ENCODE measurements at places on chromosomes 6 and 20.
A peak's percentile ranks its signal among the peaks of the same experiment; 100 is the strongest.

DNA sequence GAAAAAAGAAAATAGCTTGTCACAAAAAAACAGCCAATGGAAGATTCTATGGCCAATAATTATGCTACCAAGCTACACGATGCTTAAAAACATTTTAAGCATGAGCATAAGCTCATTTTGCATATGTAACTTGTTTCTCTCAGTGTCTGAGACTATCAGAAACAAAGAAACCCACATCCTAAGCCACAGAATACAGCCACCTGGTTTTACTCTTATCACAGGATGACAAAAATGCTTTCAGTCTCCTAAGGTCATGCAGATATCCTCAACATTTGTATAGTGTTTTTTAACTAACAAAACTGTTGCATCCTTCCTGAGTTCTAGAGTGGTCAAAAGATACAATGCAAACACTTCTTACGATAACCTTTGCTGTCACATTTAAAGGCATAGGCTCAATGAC lies 172.1 kb upstream of the RUNX2 start:
- peak; percentile 66 for DNase-seq

- DNase-seq, result no peak
These were observed 3.6 kb downstream of the SULF2 start for GRCh38 chr20:47781632-47782031.

- no peak for DNase-seq
These were observed 15.7 kb downstream of the SLC22A1 start for GRCh38 chr6:160137130-160137988.

- no peak for DNase-seq
These were observed 233.8 kb downstream of the SIM1 start for GRCh38 chr6:100230953-100231316.

GRCh38 chr6:21375151-21376116 lies 218.1 kb upstream of the SOX4 start:
- DNase-seq, result no peak

GRCh38 chr20:46371656-46372055 lies 34.8 kb downstream of the ELMO2 start:
- DNase-seq, result no peak

DNA sequence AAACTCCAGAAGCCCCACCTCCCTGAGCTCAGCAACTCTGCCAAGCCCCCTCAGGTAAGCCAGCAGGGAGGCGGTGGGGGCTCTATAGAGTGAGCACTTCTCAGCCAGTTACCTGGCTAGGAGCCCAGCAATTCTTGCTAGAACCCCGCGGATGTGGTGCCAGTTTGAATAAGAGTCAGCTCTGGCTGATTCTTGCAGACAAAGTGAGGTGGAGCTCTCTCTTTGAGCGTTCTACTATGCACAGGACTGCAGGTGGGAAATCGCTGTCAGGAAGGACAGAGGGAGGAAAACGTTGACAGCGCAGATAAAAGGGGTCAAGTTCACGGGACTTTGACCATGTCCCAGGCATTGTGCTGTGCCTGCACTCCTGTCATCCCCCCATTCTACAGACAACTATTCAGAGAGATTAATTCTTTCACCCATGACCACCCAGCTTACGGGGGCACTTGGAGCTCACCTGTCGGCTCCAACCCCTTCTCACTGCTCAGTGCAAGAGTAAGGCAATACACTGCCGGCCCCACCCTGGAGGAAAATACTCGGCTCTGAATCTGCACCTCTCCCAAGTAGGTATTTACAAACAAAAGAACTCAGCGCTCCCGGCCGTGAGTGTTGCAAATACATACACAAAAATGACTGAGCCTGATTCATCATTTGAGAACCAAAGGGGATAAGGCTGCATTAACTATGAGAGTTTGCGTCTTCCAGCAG lies 92.9 kb downstream of the ANKRD60 start:
- no peak for DNase-seq

GRCh38 chr20:63556873-63557478 lies 3.0 kb downstream of the FNDC11 start:
- no peak for DNase-seq

DNA sequence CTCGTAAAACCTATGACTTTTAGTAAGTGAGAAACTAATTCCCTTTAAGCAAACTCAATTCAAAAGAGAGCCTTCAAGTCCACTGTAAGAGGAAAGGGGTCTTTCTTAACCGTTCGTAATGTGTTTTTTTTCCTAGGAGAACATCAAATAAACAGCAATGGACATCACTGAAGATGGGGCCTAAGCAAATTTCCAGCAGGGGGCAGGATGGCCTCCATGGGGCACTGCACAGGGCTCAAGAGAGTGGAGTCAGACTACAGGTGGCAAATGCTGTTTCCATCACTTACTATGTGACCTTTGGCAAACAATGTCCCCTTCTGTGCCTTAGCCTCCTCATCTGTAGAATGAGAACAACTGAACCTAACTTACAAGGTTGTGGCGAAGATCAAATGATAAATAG lies 88.7 kb downstream of the ARHGAP18 start:
- peak; percentile 32 for DNase-seq

DNA sequence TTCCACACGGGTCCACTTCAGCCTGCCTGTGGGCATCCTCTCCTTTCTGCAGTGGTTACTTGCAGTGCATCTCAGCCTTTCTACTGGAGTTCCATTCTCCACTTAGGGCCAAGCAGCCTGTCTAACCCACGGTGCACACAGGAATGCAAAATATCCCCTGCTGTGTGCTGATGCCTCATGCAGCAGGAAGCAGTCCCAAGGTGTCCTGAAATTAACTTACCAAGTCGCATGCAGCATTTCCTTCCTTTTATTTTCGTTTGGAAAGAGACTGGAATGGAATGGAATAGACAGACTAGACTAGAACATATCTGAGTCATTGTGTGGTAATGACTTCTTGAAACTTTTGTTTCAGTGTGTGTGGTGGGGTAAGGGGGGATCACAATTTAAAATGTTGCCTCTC lies 25.9 kb upstream of the FOXQ1 start:
- no peak for DNase-seq

GRCh38 chr6:39321761-39322160 lies 741 bp downstream of the KCNK16 start:
- DNase-seq, result no peak

- no peak for DNase-seq
These were observed 481.2 kb downstream of the TFAP2A start for GRCh38 chr6:9933677-9934076.

GRCh38 chr20:58407201-58407873 lies 18.3 kb downstream of the VAPB start:
- no peak for DNase-seq

DNA sequence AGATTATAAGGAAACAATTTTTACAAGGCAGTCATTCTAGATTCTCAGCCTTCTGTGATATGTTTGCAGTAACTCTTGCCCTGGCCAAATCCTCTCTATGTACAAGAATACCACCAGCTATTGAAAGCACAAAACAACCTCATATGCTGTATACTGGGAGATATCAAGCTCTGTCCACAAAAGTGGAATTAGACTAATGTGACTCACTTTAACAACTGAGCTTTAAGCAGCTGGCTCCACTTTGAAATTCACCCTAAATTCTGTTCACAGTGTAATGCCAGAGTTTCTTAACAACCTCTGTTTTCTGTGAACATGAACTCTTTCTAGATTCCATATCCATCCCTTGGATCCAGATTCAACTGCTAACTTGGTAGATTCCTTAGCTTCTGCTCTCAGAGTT lies 47.6 kb downstream of the CHD6 start:
- DNase-seq, result no peak

- no peak for DNase-seq
These were observed 161.2 kb downstream of the ATXN1 start for GRCh38 chr6:16600026-16600425.

DNA sequence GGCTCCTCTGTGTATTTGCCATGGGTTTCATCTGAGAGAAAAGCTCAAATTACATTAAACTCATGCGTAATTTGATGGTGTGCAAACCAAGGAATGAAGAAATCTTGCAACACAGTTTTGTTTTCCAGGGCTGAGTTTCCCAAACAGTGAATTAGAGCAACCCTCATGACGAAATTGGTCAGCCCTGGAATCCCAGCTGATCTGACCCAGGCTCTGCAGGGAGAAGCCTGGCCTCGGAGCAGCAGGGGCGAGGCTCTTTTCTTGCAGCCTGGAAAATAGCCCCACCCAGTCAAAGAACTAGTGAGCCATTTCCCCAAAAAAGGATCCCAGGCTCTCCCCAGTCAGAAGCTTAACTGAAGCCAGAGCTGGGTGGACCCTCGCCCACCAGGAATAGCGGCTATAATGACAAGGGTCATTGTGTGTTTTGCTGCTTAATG lies 107.3 kb upstream of the SNX9 start:
- no peak for DNase-seq

DNA sequence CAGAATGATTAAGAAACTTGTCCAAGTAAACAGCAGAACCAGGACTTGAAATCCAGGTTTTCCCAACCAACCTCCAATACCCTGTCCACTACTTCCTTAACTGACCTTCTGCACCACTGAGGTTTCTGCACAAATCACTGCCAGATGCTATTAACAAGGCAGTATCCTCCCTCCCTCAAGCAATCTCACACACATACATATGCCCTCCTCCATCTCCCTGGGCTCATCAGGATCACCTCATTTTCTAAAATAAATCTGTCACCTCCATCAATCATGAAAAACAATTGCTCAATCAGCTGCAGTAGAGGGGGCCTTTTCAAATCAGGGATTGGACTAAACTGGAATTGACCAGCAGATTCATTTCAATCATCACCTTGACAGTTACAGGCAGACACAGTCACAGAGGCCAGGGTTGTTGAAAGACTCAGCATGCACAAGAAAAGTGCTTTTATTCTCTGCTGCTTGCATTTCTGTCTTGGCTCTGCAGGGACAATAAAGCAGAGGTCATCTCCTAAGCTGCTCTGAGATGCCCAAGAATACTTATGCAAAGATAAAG lies 539.4 kb downstream of the PTPRT start:
- no peak for DNase-seq

DNA sequence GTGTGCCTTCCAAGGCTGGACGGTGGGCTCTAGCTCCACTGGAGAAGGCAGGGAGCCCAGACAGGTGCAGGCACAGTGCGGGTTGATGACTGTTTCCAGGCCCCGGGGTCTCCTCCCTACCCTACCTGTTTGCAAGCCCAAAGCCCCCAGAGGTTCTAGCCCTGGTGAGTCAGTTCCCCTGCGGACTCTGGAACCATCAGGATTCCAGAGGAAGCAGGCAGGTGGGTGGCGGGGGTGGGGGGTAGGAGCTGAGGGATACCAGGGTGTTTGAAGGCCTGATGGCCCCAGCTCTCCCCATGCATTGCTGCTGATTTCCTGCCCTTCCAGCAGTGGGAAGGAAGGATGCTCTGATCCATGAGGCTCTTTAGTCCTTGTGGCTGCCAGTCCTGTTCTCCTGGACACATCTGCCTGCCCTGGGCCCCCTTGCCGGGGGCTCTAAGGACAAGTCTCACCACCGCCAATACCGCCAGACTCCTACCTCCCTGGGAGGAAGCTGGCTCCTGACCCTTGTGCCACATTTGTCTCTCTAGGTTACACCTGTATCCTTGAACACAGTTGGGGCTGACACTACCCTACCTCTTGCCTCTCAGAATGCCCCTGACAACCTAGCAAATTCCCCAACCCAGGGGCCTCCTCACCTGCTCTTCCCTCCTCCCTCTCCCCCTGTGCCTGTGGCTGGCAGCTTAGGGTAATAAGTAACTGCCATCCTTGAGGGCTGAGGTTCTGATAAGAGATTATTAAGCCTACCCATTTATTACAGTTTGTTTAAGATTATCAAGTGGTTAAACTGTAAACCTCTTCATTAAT lies 21.7 kb downstream of the KCNK5 start:
- no peak for DNase-seq

DNA sequence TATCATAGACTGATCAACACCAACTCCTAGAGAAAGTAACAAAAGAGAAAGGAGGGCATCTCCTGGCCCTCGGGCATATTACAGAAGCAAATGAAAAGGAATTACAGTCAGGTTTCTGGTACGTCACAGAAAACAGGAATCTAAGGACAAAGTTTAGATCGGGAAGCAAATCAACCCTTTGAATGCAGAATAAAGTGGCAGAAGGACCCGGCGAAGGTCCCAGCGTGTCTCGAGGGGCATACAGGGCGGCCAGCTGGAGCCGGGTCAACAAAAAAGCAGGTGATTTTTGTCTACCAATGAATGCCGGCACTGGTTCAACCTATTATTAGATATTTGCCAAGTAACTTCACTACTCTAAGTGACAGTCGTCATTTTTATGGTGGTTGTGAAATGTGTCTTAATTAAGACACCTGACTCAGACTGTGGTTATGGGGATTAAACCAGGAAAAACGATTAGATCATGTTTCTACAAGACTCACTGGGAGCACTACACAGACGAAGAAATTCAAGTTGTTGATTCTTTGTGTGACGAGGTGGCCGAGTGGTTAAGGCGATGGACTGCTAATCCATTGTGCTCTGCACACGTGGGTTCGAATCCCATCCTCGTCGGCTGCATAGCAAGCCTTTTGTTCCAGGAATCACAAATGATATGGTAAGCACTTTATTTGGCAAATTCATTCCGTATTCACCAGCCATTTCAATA lies 12.4 kb upstream of the ZSCAN9 start:
- no peak for DNase-seq

GRCh38 chr6:89460713-89461112 lies 27.8 kb downstream of the ANKRD6 start:
- DNase-seq, result no peak

DNA sequence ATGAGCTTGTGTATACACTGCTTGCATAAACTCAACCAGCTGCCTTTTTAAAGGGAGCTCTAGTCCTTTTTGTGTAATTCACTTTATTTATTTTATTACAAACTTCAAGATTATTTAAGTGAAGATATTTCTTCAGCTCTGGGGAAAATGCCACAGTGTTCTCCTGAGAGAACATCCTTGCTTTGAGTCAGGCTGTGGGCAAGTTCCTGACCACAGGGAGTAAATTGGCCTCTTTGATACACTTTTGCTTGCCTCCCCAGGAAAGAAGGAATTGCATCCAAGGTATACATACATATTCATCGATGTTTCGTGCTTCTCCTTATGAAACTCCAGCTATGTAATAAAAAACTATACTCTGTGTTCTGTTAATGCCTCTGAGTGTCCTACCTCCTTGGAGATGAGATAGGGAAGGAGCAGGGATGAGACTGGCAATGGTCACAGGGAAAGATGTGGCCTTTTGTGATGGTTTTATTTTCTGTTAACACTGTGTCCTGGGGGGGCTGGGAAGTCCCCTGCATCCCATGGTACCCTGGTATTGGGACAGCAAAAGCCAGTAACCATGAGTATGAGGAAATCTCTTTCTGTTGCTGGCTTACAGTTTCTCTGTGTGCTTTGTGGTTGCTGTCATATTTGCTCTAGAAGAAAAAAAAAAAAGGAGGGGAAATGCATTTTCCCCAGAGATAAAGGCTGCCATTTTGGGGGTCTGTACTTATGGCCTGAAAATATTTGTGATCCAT lies 15.3 kb downstream of the TNFAIP3 start:
- DNase-seq, result peak; percentile 34

GRCh38 chr6:106254636-106255035 lies 70.9 kb downstream of the ATG5 start:
- no peak for DNase-seq

DNA sequence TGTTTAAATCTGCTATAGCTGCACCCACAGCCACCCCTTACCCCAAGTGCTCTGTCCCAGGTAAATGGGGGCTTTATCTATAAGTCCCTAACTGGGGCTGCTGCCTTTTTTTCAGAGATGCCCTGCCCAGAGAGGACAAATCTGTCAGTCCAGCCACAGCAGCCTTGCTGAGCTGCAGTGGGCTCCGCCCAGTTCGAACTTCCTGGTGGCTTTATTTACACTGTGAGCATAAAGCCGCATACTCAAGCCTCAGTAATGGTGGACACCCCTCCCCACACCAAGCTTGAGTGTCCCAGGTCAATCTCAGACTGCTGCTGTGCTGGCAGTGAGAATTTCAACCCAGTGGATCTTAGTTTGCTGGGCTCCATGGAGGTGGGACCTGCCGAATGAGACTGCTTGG lies 505.2 kb downstream of the CBLN4 start:
- DNase-seq, result no peak

Data from DND-41 (cell line).